B cell (primary cell): ENCODE measurements at places on chromosomes 11 and 22. TPM values are rescaled to one million over a fixed set of nuclear protein-coding genes. Genes with fewer than 3 reads are reported as not detected.

AKIP1 gene
- 2.8 and 9.2 TPM in 2 replicates for polyA plus RNA-seq

OR52N5 gene
- polyA plus RNA-seq = not detected in 2 replicates

DNA sequence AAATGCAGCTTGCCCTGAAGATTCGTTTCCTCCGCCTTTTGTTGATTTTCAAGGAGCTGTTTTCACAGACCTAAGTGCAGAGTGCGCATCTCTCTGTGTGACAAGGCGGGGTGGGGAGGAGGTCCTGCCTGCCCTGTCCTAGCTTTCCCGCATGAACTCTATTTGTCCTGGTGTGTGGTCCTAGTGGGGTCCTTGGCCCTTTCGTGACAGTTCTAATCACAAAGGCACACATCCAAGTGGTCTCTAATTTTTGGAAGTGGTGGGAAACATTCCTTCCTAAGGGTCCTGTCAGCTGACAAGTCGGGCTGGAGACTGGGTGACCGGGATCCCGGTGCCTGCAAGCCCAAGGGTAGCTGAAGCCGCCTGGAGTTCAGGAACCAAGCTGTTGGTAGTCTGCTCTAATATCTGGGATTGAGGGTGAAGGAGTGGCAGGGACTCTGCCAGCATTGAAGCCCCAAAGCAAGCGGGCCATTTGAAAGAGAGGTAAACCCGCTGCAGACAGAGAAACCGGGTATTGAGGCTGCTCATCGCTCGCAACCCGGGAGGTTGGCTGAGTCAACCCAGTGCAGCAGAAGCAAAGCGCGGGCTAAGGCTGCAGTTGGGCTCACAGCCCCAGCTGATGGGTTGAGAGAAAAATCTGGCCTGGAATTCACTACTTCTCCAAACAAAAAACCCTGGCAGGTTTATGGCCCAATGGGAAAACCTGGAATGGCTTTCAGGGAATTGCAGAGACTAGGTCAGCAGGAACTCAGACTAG is 28.1 kb upstream of the FBXO3 start:
- no peak for DNase-seq

DNA sequence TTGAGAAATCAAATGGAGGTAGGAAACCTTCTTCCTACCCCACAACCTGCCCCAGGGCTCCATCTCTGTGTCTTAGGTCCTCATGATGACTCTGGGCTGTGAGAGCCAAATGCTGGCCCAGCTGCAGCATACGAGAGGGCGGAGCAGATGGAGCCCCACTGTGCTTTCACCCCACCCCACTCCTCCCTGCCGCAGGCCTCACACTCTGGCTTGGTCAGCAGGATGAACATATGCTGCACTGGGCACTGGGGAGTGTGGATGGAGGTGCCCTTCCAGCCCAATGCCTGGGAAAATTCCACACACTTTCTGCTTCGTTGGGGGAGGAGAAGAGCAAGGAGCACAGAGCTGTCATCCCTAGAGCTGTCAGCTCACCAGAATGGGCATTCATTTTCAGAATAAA is 271.6 kb upstream of the CADM1 start:
- DNase-seq = no peak

DNA sequence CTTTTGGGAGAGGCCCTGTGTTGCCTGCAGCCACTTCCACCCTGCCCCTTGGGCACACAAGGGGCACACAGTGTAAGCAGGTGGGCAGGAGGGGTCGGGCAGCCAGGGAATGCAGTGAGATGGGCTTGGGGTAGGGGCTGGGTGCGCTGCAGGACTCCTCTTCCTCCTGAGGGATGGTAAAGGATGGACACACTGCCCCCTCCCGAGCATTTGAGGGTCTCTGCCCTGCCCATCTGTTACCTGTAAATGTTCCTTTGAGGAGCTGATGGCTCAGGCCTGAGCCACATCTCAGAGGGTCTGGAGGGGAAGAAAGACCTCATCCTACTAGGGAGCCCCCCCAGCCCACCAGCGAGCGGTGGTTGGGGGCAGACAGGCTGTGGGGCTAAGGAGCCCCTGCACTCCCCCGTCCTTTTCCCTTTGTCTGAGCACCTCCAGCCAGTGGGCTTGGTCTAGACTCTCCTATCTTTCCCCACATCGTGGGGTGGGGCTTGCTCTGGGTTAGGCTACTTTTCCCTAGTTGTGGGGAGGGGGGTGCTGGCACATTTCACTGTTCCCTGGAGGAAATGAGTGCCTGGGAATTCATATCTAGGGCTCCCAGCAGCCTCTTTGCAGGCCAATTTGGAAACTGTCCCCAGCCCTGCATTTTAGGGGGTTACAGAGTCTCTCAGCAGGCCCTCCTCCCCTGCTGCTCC is 1.7 kb upstream of the TSSC4 start:
- DNase-seq = peak; percentile 27

DNA sequence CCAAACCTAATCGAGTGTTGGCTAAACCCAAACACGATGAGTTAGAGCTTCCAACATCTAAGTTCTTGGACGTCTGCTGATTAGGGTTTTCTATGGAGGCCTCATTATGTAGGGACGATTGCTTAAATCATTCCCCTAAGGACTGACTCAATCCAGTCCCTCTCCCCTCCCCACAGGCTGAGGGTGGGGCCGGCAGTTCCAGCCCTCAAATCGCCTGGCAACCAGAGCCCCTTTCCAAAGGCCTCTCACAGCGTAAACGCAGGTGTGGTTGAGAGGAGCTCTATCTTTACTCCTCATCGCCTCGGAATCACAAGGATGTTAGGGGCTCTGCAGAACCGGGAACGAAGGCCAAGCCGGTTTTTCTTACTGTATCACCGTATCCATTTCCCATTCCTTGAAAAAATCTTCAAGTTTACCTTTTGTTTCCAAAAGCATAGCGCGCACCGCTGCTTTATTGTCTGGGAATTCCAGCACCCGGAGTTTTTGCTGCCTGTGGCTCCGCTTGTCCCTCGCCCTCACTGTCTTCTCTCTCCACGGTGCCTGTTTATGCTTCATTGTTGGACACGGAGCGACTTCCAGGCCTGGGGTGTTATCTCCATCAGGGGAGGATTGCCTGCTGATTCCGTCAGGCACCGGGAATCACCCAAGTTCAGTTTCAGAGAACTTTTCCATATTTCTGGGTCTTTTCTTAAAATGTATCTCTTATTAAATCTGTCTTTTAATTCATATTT is 13.8 kb upstream of the IFITM3 start:
- no peak for DNase-seq
